ENCODE measurements at places on chromosomes 7 and 10. TPM values are rescaled to one million over a fixed set of nuclear protein-coding genes. Genes with fewer than 3 reads are reported as not detected.
A peak's percentile ranks its signal among the peaks of the same experiment; 100 is the strongest.

- DNase-seq: no peak
Measured at GRCh38 chr7:106125417-106125816, 13.3 kb upstream of the SYPL1 start.

GPR141 gene
- total RNA-seq: not detected

FGFBP3 gene
- total RNA-seq: 0.31 TPM

DNA sequence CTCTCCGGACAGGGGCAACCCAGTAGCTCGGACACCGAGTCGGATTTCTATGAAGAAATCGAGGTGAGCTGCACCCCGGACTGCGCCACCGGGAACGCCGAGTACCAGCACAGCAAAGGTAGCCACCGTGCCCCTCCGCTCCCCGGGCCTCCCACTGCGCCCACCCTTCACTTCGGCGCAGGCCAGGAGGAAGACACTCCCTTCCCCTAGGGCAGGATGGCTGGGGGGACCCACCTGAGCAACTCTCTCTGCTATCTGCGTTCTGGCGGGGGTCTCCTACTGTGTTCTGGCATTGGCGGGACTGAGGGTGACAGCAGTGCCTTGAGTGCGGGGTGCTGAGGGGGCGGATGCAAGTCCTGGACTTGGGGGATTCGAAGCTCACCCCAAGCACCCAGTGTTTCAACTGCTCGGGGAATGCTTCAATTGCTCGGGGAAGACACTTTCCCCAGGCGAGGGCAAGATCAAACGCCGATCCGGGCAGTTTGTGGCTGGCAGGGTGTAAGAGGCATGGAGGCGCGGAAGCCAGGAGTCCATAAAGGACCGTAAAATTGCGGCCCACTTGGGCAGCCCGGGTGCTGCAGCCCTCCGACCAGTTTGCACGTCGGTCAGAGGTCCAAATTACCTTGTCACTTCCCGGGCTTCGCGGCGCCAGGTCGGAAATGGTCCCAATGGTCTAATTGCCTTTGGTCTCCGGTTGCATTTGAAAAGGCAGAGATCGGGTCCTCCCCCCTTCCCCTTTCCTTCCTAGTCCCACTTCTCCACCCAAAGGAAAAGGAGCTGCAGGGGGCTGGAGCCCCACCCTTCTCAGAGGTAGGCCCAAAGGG lies 950 bp downstream of the EVX1 start:
- DNase-seq: no peak

GRCh38 chr7:16817536-16817935 lies 12.7 kb upstream of the AGR2 start:
- no peak for DNase-seq

DNA sequence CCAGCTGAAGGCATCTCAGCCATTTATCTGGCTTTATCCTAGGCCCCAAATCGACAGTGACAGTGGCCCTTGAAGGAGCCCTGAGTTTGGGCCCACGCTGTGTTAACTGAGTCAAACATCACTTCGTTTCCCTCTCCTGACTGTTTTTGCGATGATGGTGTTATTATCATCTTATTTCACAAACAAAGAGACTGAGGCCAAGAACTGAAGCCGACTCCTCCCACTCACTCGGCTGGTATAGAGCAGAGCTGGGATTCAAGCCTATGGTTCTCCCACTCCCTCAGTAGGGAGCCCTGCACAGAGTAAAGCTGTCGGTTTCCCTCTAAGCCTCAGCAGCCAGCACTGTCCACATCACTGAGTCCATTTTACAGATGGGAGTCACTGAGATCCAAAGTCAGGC lies 141.0 kb downstream of the CDH23 start:
- no peak for DNase-seq

POLR2J2 gene
- total RNA-seq: 0.44 TPM

PIP gene
- total RNA-seq: not detected

- no peak for DNase-seq
Measured at GRCh38 chr7:21318916-21319270, 109.0 kb upstream of the SP4 start.

- no peak for DNase-seq
Measured at GRCh38 chr10:49606981-49607535, 3.1 kb upstream of the SLC18A3 start.

DENND11 gene
- 6.5 TPM for total RNA-seq

LRRC17 gene
- total RNA-seq: 9.9 TPM

LRGUK gene
- 0.11 TPM for total RNA-seq

RPA3 gene
- total RNA-seq: 18.0 TPM

NEUROG3 gene
- total RNA-seq: not detected

GRCh38 chr7:761631-762030 lies 34.5 kb upstream of the PRKAR1B start:
- no peak for DNase-seq

DNA sequence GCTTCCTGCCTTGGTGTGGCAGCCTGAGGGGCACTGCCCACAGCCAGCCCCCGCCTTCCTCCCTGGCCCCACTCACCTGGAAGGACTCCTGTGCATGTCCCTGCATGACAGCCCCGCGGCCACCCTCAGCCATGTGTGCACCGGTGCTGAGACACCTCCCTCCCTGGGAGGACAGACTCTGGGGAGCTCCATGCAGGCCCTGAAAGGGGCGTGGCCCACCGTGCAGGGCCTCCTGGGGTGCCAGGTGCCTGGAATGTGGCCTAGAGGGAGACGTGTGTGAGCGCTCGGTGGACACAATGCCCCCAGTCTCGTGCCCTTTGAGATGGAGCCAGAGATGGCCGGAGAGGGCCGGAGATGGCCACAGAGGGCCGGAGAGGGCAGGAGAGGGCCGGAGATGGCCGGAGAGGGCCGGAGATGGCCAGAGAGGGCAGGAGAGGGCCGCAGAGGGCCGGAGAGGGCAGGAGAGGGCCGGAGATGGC lies 59.1 kb upstream of the PPP2R2D start:
- no peak for DNase-seq

CRHR2 gene
- total RNA-seq: 0.22 TPM

PRLHR gene
- not detected for total RNA-seq

DNA sequence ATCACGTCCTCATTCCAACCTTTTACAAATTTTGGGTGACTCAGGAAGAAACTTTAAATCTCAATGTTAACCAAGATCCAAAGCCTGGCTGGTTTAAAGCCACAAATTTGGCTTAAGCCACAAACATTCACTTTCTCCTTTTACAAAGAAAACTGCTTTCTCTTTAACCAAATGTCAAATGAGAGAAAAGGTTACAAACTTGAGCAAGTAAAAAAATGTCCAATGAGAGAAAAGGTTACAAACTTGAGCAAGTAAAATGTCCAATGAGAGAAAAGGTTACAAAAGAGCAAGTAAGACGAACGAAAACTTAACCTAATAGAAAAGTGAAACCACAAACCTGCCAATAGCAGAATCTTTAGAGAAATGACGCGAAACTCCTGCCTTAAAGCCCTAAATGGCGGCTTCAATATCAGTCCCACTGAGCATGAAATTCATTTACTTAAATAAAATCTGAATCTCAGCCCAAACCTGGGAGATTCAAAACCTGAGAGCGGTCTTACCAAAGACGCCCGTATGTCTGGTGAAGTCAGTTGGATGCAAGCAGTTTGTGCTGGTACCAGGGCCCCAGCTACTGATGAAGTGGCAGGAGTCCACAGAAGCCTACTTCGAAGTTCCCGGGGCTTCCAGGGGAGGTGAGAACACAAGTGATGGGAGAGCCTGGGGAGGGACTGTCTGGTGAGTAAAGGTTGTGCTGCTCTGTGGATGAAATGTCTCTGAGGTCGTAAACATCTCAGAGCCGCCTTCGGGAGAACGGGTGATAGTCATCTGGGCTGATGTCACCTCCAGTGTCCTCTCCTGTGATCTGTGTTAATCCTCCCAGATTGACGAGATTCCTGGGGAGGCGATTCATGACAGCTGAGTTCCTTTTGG lies 74.6 kb downstream of the PAXIP1 start:
- peak; percentile 63 for DNase-seq

CDNF gene
- 3.3 TPM for total RNA-seq

SLC26A5 gene
- not detected for total RNA-seq

ATRNL1 gene
- 4.1 TPM for total RNA-seq

- no peak for DNase-seq
Measured at GRCh38 chr10:34514290-34514689, 300.8 kb downstream of the PARD3 start.

DNA sequence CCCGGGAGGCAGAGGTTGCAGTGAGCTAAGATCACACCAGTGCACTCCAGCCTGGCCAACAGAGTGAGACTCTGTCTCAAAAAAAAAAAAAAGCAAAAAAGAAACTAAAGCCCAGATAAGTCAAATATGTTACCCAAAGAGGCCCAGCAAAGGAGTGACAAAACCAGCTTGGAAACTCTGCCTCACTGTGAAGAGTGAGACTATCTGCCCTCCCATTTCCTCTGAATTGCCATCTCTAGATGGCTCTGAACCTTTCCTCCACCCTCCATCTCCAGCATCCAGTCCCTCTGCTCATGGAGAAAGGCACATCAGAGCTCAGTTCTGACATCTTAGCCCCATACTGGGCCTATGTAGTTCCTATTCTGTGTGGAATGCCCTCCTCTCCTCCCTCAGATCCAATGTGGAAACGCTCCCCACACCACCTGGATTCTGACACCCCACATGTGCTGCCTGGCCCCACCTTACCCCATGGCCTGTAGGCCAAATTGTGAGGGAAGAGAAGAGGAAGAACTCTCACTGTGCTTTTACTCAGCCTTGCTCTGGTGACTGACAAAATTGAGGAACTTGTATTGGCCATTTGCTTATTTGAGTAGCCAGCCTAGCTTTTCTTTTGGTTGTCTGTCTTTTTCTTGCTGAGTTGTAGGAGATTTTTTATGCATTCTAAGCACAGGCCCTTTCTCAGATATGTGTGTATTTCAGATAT lies 18.0 kb upstream of the NUDCD3 start:
- DNase-seq: no peak

- no peak for DNase-seq
Measured at GRCh38 chr10:77782328-77783061, 144.1 kb downstream of the DLG5 start.

DNA sequence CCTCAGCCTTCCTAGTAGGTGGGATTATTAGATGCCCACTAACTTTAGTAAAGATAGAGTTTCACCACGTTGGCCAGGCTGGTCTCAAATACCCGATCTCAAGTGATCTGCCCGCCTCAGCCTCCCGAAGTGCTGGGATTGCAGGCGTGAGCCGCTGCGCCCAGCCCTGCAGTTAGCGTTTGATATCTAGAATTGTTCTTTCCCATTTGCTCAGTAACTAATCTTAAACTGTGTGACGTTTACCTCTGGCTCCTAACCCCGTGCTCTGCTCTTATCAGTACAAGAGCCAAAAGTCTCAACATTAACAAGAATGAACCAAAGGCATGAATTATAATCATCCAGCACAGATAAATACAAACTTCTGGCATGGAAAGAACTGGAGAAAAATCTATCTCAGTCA lies 47.4 kb downstream of the IGF2BP3 start:
- DNase-seq: no peak

DNA sequence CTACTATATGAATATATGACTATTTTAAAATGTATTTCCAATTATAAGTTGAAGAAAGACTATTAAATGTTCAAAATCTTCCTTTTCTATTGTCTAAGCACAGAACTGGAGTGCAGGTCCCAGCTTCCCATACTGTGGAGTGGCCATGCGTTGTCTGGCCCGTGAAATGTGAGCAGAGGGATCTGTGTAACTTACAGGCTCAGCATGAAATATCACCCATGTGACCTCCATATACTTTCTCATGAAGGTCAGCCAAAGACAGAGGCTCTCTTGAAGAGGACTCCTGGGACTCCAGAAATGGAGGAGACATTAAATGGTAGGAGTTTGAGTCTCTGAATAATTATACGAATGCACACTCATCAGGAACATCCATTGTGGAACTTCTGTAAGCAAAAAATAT lies 92.4 kb upstream of the CAV2 start:
- DNase-seq: no peak

CYP2E1 gene
- 2.9 TPM for total RNA-seq

DNA sequence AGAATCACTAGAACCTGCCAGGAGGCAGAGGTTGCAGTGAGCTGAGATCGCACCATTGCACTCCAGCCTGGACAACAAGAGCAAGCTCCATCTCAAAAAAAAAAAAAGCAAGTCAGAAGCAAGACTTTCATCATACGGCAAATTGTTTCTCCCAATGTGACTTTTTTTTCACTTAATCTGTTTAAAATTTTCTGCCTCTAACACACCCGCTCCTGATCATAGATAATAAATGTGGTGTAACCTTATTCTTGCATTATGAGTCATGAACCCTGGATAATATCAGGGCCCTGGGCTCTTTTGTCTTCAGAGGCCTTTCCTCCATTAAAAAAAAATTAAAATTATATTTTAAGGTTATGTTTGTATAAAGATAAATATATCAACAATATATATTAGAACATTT lies 111.4 kb upstream of the JCAD start:
- DNase-seq: no peak

- DNase-seq: no peak
Measured at GRCh38 chr10:22658745-22659410, 55.5 kb downstream of the PIP4K2A start.

GRCh38 chr10:128896963-128897362 lies 570.1 kb upstream of the MGMT start:
- DNase-seq: no peak

DNA sequence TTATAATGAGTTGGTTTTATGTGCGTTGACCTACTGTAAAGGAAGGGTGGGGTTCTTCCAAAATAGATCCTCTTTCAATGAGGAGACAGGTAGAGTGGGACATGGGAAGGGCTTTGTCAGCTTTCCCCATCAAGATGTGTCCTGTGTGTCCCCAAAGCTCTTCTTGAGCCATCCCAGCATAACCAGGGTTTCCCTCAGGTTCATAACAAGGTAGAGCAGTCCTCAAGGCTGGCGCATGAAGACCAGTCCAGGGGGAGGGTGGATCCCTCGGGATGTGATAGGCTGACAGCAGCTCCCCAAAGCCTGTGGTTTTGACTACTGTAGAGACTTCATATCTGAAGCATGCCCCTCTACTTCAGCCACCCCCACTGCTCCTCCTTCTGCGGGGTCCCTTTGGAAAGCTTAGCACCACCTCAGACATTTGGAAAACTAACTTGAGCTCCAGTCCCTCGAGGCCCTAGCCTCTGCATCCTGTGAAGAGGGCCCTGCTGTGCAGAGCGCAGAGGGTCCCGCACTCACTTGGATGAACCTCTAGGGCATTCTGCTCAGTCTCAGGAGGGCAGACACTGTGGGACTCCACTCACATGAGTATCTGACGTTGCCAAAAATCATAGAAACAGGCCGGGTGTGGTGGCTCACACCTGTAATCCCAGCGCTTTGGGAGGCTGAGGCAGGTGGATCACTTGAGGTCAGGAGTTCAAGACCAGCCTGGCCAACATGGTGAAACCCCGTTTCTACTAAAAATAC lies 1.1 kb upstream of the GIMAP8 start:
- no peak for DNase-seq

- no peak for DNase-seq
Measured at GRCh38 chr7:28163949-28164348, 16.6 kb downstream of the JAZF1 start.

DNA sequence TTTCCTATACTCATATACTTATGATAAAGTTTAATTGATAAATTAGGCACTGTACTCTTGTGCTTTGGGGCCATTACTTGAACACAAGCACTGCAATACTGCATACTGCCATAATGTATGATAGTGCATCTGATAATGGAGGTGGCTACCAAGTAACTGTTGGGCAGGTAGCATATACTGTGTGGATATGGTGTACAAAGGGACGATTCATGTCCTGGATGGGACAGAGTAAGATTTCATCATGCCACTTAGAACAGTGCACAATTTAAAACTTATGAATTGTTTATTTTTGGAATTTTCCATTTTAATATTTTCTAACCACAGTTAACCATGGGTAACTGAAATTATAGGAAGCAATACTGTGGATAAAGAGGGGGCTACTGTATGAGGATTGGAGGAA lies 38.9 kb downstream of the AKAP9 start:
- DNase-seq: no peak

TUBGCP2 gene
- 22.1 TPM for total RNA-seq

GRCh38 chr10:2927958-2928840 lies 139.1 kb upstream of the PFKP start:
- DNase-seq: peak; percentile 62

ELN gene
- total RNA-seq: 149 TPM
